Progenitor cell of endocrine pancreas (in vitro differentiated cells): ENCODE measurements at places on chromosomes 5 and 9.

DNA sequence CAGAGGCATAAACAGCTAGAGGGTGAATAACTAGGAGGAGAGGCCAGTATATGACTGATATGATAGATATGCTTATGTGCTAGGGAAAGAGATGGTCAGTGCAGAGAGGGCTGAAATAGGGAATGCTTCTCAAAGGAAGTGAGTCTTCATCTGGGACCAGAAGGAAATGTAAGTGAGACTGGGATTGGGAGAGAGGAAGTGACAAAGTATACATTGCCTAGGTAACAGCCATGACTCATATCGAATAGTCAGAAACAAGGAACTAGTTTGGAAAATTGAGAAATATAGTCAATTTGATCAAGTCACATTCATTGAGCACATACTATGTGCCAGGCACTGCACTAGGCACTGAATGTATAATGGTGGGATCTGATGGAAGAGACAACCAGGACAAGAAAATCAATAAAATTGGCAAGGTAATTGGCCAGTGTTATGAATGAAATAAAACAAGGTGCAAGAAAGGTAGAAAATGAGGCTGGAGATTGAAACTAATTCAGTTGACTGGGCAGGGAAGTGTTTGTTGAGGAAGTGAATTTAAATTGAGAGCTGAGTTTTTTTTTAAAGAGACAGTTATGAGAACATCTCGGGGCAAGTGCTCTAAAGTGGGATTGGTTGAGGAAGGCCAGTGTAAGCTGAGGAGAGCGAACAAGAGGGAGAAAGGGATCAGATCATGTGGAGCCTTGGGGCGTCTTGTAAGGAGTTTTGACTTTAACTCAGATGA is 4.3 kb downstream of the ERAP2 start:
- H3K36me3 ChIP-seq = no peaks in the 10 kb centered on the region
- no peak for DNase-seq
- H3K4me3 ChIP-seq = no peak overlapping the region
- no peaks in the 10 kb centered on the region for H3K27me3 ChIP-seq

DNA sequence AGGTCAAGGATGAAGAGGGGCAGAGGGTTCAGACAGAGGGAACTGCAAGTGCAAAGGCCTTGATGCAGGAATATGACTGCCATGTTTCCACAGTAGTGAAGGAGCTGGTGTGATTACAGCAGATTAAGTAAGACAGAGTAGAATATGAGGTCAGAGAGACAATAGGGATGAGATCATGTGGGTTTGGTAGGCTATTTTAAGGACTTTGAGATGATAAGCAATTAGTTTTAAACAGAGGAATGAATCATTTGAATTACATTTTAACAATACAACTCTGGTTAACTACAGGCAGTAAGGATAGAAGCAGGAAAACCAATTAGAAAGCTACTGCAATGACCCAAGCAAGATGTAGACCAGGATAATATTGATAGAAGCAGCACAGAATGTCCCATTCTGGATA is 7.7 kb downstream of the CENPK start:
- H3K36me3 ChIP-seq = no peaks in the 10 kb centered on the region
- no peak overlapping the region for H3K27ac ChIP-seq
- H3K27me3 ChIP-seq = no peaks in the 10 kb centered on the region
- H3K4me1 ChIP-seq = no peaks in the 10 kb centered on the region

GRCh38 chr9:23764219-23764618 is 61.8 kb downstream of the ELAVL2 start:
- no peak overlapping the region for H3K27ac ChIP-seq
- no peaks in the 10 kb centered on the region for H3K36me3 ChIP-seq
- no peak overlapping the region for H3K4me3 ChIP-seq

GRCh38 chr9:73050065-73050816 is 97.4 kb upstream of the ALDH1A1 start:
- no peak for DNase-seq
- no peak overlapping the region for H3K27ac ChIP-seq
- H3K4me3 ChIP-seq = no peak overlapping the region
- H3K4me1 ChIP-seq = no peaks in the 10 kb centered on the region
- H3K36me3 ChIP-seq = no peaks in the 10 kb centered on the region

DNA sequence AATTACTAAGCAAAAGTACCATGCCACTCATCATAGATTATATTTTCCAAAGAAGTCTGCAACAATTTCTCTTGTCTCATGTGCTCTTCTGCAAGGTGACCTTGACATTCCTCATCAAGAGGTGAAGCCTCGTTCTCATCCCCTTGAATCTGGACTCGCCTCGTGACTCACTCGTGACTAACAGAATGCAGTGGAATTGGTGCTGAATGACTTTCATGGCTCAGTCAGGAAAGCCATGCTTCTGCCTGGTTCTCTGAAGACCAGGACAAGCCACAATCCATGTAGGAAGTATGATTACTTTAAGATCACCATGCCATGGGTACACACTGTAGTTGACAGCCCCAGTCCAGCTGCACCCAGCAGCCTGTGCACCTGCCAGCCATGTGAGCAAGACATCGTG is 335.8 kb downstream of the GADD45G start:
- no peak for DNase-seq
- no peaks in the 10 kb centered on the region for H3K36me3 ChIP-seq
- no peak overlapping the region for H3K4me3 ChIP-seq
- H3K4me1 ChIP-seq = peaks cover 8% of the 10 kb centered on the region

- no peak overlapping the region for H3K27ac ChIP-seq
- peaks cover 5% of the 10 kb centered on the region for H3K36me3 ChIP-seq
- no peak overlapping the region for H3K4me3 ChIP-seq
- no peak for DNase-seq
Measured at GRCh38 chr5:11683666-11684065, 220.6 kb downstream of the CTNND2 start.

- no peak overlapping the region for H3K4me3 ChIP-seq
- DNase-seq = no peak
- H3K36me3 ChIP-seq = peaks cover 29% of the 10 kb centered on the region
- no peak overlapping the region for H3K27ac ChIP-seq
- peaks cover 8% of the 10 kb centered on the region for H3K4me1 ChIP-seq
Measured at GRCh38 chr5:10982626-10983025, 221.6 kb upstream of the DAP start.

DNA sequence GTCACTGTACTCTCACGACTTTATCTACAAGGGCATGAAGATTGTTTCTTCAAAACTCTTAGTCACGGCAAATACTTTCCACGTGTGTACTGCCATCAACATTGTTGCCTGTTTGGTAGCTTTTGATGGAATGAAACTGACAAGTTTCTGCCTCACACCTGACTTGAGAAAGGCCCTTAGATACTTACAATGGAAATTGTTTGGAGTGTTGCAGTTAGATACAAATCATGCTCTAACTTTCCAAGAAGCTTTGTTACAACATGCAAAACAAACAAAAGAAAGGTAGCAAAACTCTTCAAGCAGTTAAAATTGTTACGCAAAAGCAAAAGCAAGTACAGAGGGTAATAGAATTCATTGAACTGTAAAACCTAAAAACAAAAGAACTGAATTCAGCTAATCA is 91.1 kb upstream of the TLE4 start:
- no peak for DNase-seq
- no peaks in the 10 kb centered on the region for H3K4me1 ChIP-seq
- H3K27ac ChIP-seq = no peak overlapping the region
- H3K4me3 ChIP-seq = no peak overlapping the region
- no peaks in the 10 kb centered on the region for H3K36me3 ChIP-seq

GRCh38 chr9:87148331-87149104 is 201.2 kb upstream of the GAS1 start:
- peaks cover 1% of the 10 kb centered on the region for H3K36me3 ChIP-seq
- peak; percentile 38 for DNase-seq
- H3K27ac ChIP-seq = peak overlapping the region; percentile 99
- peak overlapping the region; percentile 80 for H3K4me3 ChIP-seq

GRCh38 chr5:147483961-147484707 is 25.7 kb downstream of the DPYSL3 start:
- H3K4me1 ChIP-seq = no peaks in the 10 kb centered on the region
- H3K36me3 ChIP-seq = no peaks in the 10 kb centered on the region
- H3K27ac ChIP-seq = no peak overlapping the region
- no peak for DNase-seq
- H3K4me3 ChIP-seq = no peak overlapping the region
- no peaks in the 10 kb centered on the region for H3K27me3 ChIP-seq

GRCh38 chr5:54470128-54470527 is 14.6 kb downstream of the HSPB3 start:
- H3K36me3 ChIP-seq = no peaks in the 10 kb centered on the region
- no peak overlapping the region for H3K4me3 ChIP-seq
- H3K4me1 ChIP-seq = no peaks in the 10 kb centered on the region
- no peaks in the 10 kb centered on the region for H3K27me3 ChIP-seq
- no peak overlapping the region for H3K27ac ChIP-seq

DNA sequence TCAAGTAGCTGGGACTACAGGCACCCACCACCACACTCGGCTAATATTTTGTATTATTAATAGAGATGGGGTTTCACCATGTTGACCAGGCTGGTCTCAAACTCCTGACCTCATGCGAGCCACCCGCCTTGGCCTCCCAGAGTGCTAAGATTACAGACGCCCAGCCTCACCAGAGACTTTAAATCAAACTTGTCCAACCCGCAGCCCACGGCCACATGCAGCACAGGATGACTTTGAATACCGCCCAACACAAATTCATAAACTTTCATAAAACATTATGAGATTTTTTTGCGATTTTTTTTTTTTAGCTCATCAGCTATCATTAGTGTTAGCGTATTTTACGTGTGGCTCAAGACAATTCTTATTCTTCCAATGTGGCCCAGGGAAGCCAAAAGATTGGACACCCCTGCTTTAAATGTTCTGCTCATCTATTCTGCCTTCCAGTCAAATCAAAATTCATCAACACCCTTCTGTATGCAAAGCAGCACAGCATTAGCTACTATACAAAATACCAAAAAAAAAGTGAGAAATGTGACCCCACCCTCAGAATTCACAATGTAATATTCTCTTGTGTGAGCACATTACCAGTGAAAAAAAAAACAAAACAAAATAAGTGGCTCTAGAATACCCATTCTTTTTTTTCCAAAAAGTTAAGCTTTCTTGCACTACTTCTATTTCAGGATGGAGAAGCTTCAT is 42.7 kb upstream of the CDC42SE2 start:
- no peaks in the 10 kb centered on the region for H3K36me3 ChIP-seq
- no peaks in the 10 kb centered on the region for H3K4me1 ChIP-seq
- H3K4me3 ChIP-seq = no peak overlapping the region
- DNase-seq = no peak

GRCh38 chr9:385818-386398 is 171.2 kb downstream of the DOCK8 start:
- H3K36me3 ChIP-seq = no peaks in the 10 kb centered on the region
- no peaks in the 10 kb centered on the region for H3K27me3 ChIP-seq

- no peaks in the 10 kb centered on the region for H3K27me3 ChIP-seq
- H3K4me1 ChIP-seq = peaks cover 12% of the 10 kb centered on the region
- H3K4me3 ChIP-seq = no peak overlapping the region
- no peak for DNase-seq
- H3K27ac ChIP-seq = no peak overlapping the region
Measured at GRCh38 chr5:1199649-1200494, 1.5 kb upstream of the SLC6A19 start.

DNA sequence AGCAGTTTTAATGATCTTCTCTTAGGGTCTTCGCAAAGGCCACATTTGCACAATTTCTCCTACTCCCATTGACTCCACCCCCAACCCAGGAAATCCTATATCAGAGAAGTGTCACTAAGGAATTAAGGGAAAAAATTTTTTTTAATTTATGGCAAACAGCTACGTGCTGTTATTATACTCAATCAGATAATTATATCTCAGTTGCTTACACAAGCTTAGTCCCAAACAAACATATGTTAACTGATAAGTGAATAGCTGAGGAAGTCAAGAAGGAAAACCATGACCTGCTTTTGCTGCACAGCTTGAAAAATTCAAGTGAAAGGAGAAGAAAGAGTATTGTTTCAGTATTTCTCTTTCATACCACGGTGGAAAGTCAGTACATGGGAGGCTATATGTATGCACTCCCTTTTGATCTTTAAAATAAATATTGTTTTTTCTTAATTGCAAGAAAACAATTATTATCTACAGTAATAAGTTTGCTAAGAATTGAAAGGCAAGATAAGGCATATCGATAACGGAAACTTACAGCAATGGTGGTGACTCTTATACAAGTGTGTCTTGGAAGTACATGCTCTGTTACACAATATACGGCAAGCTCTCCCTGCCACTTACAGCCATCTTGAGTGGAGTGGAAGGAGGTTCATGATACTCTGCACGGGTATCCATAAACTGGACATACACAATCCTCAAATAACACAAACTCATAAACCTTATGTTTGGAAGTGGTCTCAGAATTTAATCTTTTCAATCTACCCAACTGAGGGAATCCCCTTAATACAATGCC is 167.9 kb upstream of the FREM1 start:
- no peak for DNase-seq
- H3K27ac ChIP-seq = no peak overlapping the region
- peaks cover 4% of the 10 kb centered on the region for H3K4me1 ChIP-seq
- peaks cover 3% of the 10 kb centered on the region for H3K27me3 ChIP-seq
- H3K36me3 ChIP-seq = no peaks in the 10 kb centered on the region

DNA sequence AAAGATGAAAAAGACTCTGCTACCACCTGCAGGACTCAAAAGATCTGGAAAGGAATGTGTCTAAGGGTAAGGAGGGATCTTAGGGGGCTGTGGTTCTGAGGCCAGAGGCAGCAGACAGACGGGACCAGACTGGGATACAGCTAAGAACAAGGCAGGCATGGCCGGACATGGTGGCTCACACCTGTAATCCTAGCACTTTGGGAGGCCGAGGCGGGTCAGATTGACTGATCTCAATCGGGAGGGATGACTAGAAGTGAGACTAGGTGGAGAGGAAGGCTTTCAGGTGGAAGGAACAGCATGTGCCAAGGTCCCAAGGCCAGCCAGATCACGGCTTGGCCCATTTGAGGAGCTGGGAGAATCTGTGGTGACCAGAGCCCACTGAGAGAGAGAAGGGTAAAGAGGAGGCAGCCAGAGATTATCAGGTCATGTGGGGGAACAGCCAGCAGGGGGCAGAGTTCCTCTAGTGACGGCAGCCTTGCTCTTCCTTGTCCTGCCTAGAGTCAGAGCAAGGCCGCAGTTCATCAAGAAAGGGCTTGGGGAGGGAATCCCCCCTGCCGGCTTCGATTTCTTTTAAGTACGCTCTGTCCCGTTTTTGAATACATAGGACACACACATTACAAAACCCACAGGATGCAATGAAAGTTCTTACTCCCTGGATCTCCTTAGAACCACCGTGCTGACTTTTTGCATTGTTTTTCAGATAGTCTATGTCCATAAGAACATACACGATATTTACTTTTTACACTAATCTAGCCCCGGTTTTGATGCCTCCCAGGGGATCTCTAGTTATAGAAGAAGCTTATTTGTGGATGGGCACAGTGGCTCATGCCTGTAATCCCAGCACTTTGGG is 2.6 kb upstream of the OLFML2A start:
- H3K4me1 ChIP-seq = peaks cover 10% of the 10 kb centered on the region
- no peak overlapping the region for H3K27ac ChIP-seq
- no peak overlapping the region for H3K4me3 ChIP-seq
- peaks cover 19% of the 10 kb centered on the region for H3K27me3 ChIP-seq

- H3K27me3 ChIP-seq = peaks cover 3% of the 10 kb centered on the region
- peaks cover 2% of the 10 kb centered on the region for H3K36me3 ChIP-seq
- no peak overlapping the region for H3K4me3 ChIP-seq
- DNase-seq = no peak
- peak overlapping the region; percentile 14 for H3K27ac ChIP-seq
Measured at GRCh38 chr9:76161541-76161940, 232.7 kb downstream of the RFK start.
